ENCODE measurements at places on chromosomes 3 and 15.

GRCh38 chr15:20356444-20356910 lies 185.1 kb downstream of the GOLGA6L6 start:
- peak; percentile 60 for DNase-seq

DNA sequence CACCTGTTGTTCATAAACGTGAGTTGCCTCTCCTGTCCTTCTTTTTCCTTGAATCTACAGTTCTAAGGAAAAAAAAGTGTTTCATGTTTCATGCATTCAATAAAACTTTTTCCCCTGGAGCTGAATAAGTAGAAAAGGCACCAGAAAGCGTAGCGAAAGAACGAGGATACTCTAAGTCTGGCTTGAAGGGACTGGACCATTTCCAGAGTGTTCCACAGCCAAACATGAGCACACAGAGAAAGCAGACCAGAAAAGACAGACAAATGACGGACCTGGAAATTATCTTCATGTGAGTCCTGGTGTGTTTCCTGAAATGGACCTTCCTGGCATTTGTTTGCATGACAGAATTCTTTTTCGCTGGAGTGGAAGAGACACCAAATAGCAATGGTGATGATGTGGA lies 204.7 kb downstream of the SV2B start:
- DNase-seq: no peak

GRCh38 chr3:30521156-30521715 lies 85.2 kb upstream of the TGFBR2 start:
- DNase-seq: no peak

- DNase-seq: no peak
These were observed 143.2 kb upstream of the PRICKLE2 start for GRCh38 chr3:64368257-64369020.

DNA sequence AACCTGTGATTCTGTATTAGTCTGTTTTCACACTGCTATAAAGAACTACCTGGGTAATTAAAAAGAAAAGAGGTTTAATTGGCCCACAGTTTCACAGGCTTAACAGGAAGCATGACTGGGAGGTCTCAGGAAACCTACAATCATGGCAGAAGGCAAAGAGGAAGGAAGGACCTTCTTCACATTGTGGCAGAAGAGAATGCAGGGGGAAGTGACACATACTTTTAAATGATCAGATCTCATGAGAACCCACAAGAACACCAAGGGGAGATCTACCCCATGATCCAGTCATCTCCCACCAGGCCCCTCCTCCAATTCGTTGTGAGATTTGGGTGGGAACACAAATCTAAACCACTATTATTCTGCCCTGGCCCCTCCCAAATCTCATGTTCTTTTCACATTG lies 6.1 kb downstream of the ZKSCAN7 start:
- DNase-seq: no peak

- no peak for DNase-seq
These were observed 4.1 kb upstream of the MYO1E start for GRCh38 chr15:59376733-59377132.

DNA sequence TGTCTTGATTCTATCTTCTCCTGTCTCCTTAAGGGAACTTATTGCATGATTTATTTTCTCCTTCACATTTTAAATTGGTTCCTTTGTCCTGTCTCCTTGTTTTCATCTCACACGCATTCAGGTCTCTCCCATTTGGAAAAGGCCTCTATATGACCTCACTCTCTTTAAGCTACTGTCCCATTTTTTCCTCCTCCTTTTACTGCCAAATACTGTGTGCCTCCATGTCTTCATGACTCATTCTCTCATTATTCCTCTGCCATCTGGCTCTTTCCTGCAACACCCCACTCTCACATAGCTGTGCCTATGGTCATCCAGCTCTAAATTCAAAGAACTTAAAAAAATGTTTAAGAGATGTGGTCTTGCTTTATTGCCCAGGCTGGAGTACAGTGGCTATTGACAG lies 48.0 kb downstream of the TYRO3 start:
- no peak for DNase-seq

DNA sequence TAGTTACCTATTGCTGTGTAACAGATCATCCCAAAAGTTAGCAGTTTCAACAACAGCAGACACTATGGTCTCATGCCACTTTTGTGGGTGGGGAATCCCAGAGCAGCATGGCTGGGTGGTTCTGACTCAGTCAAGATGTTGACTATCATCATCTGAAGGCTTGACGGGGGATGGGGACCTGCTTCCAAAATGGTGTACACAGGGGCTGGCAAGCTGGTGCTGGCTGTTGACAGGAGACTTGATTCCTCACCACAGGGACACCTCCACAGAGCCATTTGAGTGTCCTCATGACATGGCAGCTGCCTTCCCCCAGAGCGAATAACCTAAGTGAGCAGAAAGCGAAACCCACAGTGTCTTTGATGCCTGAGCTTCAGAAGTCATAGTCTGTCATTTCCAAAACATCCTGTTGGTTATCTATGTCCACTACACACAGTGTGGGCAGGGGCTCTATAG lies 19.1 kb downstream of the DNAJB8 start:
- no peak for DNase-seq

DNA sequence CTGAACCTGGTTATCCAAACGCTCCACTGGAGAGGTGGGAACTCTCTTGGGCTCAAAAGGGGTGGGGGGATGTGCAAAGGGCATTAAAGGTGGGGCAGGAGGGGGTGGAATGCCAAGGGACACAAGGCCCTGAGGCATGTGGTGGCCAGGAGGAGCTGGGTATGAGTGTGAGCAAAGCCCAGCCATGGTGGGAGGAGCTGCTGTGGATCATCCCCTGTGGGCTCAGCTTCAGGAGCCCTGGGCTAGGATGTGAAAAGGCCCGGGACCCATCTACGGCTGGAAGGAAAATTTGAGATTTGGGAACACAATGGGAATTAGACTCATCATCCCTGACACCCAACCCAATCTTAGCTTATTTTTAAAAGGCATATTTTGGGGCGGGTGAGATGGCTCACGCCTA lies 33.3 kb downstream of the MGLL start:
- no peak for DNase-seq
